ENCODE measurements at places on chromosomes 2 and 18.

- DNase-seq = no peak
These were observed 65.0 kb upstream of the MFF start for GRCh38 chr2:227260041-227260440.

- DNase-seq = no peak
These were observed 167.5 kb upstream of the PID1 start for GRCh38 chr2:229438430-229439159.

DNA sequence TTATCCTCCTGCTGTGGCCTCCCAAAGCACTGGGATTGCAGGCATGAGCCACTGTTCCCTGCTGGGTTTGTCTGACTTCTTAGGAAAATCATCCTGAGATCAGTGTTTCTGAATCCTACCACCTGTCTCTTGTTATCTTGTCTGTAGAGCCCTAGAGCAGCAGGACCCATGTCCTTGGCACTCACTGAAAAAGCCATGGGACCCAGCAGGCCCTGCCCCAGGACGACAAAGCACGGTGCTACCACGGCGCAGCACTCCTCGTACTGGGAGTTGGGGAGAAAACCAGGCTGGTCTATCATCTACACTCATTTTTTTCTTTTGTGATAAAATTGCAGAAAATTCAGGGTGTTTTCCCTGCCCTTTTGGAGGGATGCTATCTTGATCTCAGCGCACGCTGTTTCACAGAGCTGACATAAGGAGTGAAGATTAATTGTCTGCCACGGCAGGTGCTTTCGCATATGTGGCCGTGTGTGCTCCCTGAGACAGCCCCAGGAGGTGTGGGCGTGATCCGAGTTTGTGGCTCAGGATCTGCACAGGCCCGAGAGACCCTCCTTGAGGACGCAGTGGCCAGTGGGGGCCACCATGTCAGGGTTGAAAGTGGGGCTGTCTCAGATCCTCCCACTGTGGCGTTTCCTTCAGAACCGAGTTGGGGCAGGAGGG lies 179.1 kb downstream of the LDLRAD4 start:
- DNase-seq = no peak

DNA sequence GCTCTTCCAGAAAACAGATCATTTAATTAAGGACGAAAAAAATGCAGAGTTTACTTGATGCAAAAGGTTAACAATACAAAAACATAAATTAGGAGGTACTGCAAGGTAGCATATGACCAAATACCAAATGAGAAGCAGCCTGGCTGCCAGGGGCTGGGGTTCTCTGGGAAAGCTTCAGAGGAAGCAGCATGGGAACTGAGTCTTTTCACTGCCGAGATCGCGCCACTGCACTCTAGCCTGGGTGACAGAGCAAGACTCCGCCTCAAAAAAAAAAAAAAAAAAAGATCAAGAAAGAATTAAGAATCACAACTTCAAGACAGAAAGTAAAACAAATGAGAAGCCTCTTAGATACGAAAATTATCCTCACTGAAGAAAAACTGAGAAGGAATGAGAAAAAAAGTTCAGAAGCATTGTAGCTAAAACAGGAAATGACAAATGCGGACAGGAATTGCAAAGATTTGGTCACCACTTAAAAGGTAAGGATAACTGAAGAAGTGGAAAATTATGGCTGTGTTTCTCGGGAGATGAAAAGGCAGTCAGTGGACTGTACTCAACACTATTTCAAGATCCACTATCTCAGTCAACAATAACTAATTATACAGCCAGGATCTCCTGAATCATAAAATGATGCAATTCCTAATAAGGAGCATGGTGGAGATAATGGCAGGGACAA lies 4.3 kb downstream of the SEPTIN10 start:
- DNase-seq = no peak

GRCh38 chr18:76914314-76914713 lies 92.0 kb downstream of the ZNF236 start:
- no peak for DNase-seq

DNA sequence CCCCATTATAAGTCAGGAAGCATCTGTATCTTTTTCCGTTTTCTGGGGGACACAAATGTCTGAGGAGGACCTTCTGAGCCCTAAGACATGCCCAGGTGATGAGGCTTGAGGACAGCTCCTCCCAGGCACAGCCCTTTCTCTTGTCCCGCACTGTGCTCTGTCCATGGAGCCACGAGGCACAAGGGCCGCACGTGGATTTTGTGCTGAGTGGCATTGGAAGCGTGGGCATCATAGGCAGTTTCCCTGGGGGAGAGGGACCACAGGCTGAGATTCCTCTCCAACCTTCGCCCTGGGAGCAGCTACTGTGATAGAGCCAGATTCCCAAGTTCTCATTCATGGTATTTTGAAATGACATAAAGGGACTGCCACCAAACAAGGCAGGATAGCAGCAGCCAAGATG lies 139.9 kb downstream of the SH3RF3 start:
- no peak for DNase-seq

GRCh38 chr18:26383454-26384270 lies 157.4 kb downstream of the TAF4B start:
- no peak for DNase-seq

DNA sequence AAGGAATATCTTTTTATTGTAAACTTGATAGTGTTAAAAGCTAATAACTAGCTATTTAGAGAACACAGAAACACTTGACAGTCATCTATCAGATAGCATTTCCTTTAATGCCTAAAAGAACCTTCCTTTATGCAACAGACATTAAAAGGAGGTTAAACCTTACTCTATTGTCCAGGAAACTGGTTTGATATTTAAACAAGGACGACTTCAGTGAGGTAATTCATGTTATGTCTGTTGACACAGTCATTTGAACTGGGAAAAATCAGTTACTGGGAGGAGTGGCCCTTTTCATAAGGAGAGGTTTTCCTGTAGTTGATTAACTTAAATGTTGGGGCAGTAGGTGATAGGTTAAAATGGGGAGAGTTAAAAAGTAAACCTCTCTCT lies 6.7 kb downstream of the TGIF1 start:
- no peak for DNase-seq

- no peak for DNase-seq
These were observed 21.5 kb upstream of the CDKL4 start for GRCh38 chr2:39265315-39265714.

GRCh38 chr2:55159037-55159651 lies 72.9 kb downstream of the CLHC1 start:
- DNase-seq = no peak

DNA sequence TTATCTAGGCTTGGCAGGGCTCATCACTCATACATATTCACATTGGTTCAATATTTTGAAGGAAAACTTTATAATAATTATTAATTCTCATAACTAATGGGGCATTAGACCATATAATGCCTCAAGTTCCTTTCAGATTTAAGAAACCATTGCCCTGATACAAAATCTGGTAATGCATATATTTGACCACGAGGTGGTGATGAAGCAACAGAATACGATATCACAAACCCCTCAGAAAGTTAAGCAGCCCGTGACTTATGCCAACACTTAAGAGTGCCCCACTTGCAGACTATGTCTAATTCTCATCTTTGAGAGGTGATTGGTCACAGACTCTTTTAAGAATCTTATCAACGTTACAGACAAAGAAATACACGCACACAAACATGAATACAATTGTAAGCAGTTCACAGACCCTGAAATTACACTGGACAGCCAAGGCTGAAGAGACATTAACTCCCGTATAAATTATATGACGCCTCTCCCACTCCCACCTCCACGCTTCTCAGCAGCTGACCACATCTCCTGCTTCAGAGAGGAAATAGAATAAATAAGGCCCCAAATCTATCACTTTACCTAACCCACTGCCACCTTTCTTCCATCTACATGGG lies 20.7 kb upstream of the DNAH6 start:
- DNase-seq = no peak

DNA sequence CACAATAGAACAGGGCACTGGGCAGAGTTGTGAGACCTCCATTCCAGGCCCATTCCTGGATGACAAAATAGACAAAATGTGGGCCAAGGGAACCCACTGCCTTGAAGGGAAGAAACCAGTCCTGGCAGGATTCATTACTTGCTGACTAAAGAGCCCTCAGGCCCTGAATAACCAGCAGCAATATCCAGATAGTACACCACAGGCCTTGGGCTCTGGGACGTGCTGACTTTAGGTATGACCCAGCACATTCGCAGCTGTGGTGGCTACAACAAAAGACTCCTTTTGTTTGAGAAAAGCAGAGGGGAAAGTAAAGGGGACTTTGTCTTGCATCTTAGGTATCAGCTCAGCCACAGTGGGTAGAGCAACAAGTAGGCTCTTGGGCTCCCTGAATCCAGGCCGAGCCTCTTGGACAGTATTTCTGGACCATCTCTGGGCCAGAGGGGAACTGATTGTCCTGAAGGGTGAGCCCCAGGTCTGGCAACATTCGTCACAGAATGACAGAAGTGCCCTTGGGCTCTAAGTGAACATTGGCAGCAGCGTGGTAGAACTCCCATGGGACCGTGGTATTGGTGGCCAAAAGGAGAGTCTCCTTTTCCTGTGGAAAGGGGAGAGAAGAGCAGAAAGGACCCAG lies 89.9 kb upstream of the CD226 start:
- no peak for DNase-seq

DNA sequence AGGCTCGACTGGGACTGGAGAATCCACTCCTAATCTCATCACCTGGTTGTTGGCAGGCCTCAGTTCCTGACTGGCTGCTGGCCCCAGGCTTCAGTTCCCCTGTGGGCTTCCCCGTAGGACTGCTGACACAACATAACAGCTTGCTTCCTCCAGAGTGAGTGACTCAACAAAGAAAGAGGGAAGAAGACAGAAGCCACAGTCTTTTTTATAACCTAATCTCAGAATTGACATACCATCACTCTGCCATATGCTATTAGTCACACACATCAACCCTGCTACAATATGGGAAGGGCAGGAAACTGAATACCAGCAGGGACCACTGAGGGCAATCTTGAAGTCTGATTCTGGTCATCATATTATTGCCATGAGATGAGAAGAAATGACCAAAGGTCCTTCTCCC lies 76.8 kb upstream of the SLC14A2 start:
- DNase-seq = no peak

DNA sequence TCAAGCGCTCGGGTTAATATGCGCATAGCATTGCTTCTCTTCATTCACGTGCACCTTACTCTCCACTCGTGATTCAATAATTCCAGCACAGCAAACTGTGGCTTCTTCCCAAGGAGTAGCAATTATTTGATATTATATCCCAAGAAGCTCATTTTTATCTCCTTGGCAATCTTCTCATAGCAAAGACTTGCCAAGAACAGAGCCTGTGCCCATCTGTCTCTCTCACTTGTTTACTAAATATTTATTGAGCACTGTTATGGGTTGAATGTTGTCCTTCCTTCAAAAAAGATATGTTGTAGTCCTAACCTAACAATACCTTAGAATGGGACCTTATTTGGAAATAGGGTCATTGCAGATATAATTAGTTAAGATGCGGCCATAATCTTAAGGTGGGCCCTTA lies 233.7 kb downstream of the TFCP2L1 start:
- DNase-seq = no peak

DNA sequence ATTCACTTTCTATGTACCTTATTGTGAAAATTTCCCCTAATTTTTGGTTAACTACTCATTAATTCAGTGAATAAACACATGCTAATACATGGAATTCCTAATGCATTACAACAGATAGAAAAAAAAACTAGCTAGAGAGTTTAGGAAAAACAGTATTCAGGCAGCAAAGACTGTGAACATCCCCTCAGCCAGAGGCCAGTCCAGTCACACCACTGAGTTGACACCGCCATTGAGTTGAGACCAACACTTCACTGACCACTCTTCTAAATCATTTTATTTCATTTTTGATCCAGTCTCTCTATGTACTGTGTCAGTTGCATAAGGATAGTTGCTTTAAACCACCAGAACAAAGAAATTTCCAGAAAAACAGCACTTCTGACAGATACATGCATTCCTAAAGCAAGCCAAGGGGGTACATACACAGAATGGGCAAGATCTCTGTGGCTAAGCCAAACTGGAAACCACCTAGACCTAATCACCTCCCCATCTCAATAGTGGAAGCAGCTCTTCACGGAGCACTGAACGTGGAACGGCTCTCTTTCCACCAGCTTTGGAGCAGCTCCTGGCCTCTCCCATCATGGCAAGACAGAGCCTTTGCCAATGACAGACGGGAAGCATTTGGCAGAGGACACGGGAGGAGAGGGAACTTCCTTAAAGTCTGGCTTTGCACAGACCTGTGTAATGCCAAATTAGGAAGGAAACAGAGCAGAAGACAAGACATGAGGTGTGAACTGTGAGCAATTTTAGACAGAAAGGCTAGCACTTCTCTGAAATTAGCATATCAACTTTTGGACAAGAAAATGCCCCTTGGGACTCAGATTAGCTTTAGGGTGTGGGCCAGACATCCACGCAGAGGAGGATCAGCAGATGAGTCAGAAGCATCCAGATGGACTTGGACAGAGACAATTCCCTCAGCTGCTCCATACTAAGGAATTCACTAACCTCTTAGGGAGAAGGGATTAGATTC lies 36.4 kb downstream of the CACNB4 start:
- no peak for DNase-seq

GRCh38 chr18:34921226-34921625 lies 120.0 kb upstream of the MAPRE2 start:
- DNase-seq = no peak

- no peak for DNase-seq
These were observed 30.9 kb upstream of the SERPINB12 start for GRCh38 chr18:63511285-63511684.

DNA sequence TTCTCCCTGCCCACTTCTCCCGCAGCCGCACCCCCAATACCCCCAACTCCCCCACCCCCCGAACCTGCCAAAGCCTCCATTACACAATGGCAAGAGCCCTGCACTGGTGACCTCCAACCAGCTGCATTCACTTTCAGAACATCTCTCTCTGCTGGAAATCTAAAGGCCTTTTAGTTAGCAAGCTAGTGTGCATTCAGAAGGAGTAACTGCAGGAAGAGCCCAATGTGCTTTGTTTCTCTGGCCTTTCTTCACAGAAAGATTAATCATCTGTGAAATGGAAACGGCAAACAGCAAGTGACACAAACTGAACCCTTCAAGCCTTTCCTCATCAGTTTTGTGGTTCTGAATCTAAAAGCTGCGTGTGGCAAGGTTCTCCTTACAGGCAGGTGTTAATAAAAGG lies 124.2 kb downstream of the OLA1 start:
- no peak for DNase-seq

- no peak for DNase-seq
These were observed 632.7 kb upstream of the ID2 start for GRCh38 chr2:8049176-8049575.

GRCh38 chr2:155256803-155257202 lies 558.3 kb downstream of the KCNJ3 start:
- no peak for DNase-seq

DNA sequence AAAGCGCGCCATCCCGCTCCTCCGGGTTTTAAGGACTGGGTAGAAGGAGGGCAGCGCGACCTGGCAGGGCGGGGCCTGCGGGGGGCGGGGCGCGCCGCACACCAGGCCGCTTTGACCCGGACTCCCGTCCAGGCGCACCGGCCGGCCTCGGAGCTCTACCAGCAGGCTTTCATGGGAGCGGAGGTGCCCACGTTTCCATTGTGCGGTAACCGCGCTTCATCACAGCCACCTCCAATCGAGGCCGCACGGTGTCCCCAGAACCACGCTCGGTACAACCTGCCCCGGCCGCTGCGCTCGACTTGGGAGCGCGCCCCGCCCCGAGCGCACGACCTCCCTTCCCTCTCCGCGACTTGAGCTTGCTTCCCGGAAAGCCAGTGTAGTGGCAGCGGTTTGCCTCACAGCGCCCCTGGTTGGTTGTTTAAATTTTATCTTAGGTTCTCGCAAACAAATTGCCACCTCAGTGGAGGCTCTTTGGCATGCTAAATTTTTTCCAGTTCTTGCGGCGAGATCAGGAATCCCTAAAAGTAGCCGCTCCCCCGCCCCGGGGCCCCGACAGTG lies 280 bp upstream of the CYP1B1 start:
- no peak for DNase-seq

- no peak for DNase-seq
These were observed 724.2 kb upstream of the REG3G start for GRCh38 chr2:78301166-78301789.

Data from activated naive CD4-positive, alpha-beta T cell (primary cell).